ENCODE measurements at places on chromosomes 1 and 21. TPM values are rescaled to one million over a fixed set of nuclear protein-coding genes. Genes with fewer than 3 reads are reported as not detected.

LCA5L gene
- total RNA-seq: 2.2 TPM

IQGAP3 gene
- 16.6 TPM for total RNA-seq

TRAPPC3 gene
- total RNA-seq: 61.5 TPM

NHLH1 gene
- total RNA-seq: 0.07 TPM

NEGR1 gene
- total RNA-seq: 15.7 TPM

ETV3L gene
- not detected for total RNA-seq

SLC16A1 gene
- total RNA-seq: 109 TPM

CD1B gene
- total RNA-seq: not detected

HOOK1 gene
- not detected for total RNA-seq

RCC2 gene
- 39.6 TPM for total RNA-seq
